ENCODE measurements at places on chromosomes 1 and 21.
A peak's percentile ranks its signal among the peaks of the same experiment; 100 is the strongest.

DNA sequence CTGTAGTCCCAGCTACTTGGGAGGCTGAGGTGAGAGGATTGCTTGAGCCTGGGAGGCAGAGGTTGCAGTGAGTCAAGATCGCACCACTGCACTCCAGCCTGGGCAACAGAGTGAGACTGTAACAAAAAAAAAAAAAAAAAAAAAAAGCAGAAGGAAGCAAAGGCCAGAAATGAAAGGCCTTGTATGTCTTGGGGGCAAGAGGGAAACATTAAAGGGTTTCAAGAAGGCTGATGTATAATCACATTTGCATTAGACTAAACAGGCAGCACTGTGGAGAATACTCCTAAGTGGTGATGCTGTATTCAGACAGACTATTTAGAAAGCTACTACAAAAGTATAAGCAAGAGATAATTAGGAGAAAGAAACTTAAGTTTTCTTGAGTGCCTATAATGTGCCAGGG lies 10.4 kb downstream of the ANP32E start:
- DNase-seq: no peak

DNA sequence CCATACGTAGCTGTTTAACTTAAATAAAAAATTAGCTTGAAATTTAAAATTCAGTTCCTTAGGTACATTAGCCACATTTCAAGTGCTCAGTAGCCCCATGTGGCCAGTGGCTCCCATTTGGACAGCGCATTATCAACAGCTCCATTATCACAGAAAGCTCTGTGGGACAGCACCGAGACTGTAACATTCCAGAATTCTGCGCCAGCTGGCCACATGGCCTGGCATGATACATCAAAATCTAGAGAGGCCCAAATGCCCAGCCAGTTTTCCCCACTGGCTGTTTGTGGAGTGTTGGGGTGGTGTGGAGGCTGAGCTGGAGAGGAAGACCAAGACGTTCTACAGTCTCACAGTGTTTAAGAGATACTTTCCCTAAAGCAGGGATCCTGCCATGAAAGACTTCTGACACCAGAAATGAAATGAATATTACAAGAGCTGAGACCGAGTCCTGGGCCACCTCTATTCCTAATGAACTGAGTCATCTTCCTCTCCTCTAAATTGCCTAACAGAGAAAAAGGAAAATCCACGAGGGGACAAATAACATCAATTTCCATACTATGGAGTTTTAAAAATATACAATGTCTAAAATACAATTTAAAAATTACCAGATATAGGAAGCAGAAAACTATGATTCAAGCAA lies 27.3 kb upstream of the ACTA1 start:
- DNase-seq: no peak

GRCh38 chr1:110227774-110228173 lies 17.7 kb downstream of the KCNC4 start:
- no peak for DNase-seq

GRCh38 chr1:99529002-99529401 lies 116.9 kb upstream of the PALMD start:
- DNase-seq: no peak

DNA sequence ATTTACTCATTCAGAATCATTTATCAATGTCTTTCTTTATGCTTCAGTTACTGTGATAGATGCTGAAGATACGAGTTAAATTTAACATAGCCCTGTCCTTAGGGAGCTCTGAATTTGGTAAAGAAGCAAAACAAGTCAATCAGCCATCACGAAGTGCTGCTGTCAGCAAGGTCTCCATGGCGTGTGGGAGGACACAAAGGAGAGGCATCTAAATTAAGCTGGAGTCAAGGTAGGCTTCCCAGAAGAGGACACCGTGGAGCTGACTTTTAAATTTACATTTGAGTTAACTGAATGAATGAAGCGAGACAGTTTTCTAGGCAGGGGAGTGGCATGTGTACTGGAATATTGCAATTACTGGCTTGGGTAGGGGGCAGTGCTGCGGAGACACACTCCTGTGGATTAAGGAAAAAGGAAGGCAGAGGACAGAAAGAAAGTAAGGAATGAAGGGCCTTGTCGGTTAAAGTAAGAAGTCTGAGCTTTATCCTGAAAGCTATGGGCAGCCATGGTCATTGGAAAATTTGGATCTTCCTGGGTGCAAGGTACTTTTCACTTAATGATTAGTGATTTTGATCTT lies 41.3 kb upstream of the C1orf87 start:
- DNase-seq: no peak

DNA sequence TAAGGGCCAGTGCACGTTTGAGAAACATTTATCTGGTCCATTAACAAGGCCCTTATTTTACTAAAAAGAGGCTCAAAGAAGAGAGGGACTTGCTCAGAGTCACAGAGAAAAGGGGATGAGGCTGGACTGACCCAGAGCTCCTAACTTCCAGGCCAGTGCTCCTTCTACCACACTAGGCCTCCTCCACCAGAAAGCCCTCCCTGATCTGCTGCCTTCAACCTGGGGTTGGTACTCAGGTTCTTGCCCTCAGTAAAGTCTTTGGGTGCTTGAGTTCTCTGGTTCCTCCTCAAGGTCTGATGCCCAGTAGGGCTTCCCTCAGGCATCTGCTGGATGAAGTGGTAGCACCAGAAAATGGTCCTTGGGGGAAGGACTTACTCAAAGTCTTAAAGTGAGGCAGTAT lies 26.0 kb downstream of the TTC39A start:
- no peak for DNase-seq

DNA sequence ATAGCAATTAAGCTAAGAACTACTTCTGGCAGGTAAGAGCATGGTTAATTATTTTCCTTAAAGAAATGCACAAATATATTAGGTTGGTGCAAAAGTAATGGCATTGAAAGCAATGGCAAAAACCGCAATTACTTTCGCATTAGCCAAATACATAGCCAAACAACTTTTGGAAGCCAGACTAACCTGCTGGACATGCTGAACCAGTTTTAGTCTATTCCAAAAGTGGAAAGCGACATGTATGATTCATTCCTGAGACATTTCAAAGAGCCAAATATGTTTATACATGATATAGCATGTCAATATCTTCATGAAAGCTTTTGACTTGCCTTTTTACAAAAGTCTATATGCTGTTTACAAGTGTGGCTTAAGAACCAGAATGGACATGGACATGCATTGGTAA lies 23.4 kb upstream of the DR1 start:
- DNase-seq: no peak

GRCh38 chr1:103144681-103145080 lies 36.4 kb upstream of the COL11A1 start:
- no peak for DNase-seq

- no peak for DNase-seq
These were observed 10.2 kb upstream of the SFN start for GRCh38 chr1:26852701-26853100.

DNA sequence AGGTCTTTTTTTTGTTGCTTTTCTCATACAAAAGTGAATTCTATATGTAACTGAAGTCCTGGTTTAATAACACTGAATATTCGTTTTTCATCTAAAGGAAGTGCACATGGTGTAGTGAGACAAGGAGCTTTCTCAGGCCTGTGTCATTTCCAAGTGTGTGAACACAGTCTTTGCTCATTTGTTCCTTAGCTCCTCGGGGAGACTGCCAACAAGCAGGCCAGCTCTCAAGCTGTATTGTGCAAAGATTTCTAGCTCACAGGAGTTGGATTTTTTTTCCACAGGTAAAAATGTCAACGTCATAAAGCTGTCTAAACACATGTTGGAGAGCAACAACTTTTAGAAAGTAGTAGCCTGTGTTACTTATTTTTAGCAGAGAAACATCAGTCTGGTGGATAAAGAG lies 87.8 kb upstream of the S1PR1 start:
- DNase-seq: peak; percentile 30

DNA sequence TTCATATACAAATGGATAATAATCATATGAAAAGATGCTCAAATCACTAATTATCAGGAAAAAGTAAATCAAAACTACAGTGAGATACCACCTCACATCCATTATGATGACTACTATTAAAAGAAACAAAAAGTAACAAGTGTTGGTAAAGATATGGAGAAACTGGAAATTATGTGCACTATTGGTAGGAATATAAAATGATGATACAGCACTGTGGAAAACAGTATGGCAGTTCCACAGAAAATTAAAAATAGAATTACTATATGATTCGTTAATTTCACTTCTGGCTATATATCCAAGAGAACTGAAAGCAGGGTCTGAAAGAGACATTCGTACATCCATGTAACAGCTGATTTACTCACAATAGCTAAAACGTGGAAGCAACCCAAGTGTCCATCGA lies 21.1 kb upstream of the ATP1A1 start:
- no peak for DNase-seq

DNA sequence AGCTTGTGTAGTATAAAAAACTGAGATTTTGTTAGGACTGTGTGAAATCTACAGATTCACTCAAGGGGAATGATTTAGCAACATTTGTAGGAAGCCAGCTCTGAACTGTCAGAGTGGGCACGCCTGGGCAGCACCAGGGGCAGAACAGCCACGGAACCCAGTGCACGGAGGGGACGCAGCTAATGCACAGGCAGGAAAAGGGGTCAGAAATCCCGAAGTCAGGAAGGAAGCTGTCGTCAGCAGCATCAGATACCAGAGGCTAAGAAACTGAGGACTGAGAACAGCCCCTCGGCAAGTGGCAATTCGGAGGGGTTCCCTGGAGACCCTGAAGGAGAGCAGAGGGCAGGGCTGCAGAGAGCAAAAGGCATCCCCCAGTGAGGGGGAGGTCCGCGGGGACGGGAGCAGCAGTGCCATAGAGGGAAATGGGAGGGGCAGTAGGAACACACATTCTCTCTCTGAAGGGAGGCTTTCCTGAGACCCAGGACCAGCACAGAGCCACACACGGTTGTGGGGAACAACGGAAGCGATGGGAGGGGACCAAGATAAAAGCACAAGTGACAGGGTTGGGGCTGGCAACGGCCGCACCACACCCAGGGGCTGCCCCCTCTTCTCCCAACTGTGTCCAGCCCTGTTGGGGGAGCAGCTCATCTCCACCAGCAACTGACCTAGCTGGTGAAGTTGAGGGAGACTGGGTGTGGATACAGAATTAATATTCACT lies 12.7 kb downstream of the UBE2J2 start:
- DNase-seq: no peak

- no peak for DNase-seq
These were observed 2.2 kb downstream of the RALGPS2 start for GRCh38 chr1:178727014-178727895.

DNA sequence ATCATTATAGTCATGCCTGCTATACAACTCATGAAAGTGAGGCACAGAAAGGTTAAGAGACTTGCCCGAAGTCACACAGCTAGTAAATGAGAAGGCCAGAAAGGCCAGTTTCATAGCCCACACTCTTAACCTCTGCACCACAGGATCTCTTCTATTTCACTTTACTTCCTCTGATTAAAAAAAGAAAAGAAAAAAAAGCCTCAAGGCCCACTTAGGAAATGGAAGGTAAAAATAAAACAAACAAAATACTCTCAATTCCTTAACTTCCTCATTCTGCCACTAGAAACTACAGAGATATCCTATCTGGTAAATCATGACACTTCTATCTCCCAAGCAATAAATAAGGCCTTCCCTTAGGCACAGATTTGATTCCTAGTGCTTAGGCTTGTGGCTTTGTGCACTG lies 7.6 kb upstream of the ENAH start:
- no peak for DNase-seq

DNA sequence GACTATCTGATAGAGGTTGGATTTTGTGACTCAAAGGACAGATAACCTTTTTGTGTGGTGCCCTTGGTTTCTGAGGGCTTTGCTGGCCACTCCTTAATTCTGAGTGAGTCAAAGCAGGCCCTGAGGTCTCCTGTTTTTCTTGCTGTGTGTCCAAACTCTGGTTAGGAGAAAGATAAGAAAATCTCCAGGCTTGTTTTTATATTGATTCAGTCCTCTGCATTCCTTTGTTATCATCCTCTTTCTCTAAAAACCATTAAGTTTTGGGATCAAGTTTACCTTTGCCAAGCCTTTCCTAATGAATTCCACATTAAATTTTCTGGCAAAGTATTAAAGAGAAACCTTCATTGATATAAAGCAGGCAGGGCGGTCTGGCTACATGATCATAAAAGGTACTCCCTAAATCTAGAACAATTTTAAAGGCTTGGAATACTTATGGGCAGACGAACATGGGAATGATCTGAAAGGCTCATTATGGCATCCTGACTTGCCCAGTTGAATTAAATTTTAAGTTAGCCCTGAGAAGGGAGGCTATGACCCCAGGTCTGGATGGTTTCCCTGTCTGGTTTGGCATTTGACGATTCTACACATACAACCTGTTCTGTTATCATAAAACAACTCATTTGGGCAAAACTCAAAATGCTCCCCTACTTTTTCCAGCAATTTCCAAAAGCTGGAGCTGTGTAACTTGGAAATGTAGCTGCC lies 20.8 kb downstream of the ZBTB8B start:
- peak; percentile 15 for DNase-seq

- DNase-seq: peak; percentile 74
These were observed 117.0 kb upstream of the ERRFI1 start for GRCh38 chr1:8142955-8143629.

- no peak for DNase-seq
These were observed 100.8 kb upstream of the KIAA1614 start for GRCh38 chr1:180811886-180812285.

DNA sequence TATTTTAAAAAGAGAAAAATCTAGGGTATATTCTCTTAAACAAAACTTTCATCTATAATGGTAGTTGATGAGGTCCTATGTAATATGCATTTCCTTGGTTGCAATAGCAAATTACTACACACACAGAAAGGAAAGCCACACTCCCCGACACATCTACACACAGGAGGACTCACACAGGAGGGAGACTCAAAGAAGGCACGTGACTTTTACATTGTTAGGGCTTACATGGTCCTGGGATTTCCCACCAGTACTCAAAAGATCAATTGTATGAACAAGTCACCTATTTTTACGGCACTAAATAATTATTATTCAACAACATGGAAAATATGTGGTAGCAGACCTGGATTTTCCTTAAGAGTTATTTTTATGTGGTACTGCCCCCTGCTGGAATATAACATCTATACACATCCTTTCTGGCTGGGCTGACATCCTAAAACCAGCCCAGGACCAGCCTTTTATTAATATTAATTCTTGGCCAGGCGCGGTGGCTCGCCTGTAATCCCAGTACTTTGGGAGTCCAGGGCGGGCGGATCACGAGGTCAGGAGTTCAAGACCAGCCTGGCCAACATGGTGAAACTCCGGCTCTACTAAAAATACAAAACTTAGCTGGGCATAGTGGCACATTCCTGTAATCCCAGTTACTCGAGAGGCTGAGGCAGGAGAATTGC lies 33.9 kb upstream of the LGALS8 start:
- DNase-seq: peak; percentile 55

GRCh38 chr1:116671072-116671760 lies 3.7 kb upstream of the IGSF3 start:
- DNase-seq: no peak

DNA sequence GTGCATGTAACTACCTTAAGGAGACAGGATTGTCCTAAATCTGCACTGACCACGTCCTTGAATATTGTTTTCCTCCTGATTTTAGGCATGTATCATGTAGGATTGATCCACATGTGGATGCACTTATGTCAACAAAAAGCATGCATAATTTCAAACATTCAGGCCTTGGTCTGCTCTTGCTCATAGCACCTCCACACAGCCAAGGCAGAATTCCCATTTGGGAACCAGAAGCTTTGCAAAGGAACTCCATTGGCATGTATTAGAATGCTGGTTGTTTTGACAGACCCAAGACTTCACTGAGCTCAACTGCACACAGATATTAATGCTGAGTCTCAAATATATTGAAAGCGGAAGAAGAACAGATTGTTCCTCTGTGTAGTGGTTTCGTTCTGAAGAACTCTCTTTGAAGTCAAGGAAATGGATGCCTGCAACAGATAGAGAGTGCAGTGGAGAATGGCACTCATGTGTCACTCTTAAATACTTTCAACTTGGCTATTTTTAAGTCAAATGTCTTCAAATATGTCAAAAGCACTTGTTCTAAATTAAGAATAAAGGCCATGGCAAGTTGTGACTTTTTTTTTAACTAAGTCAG lies 387.6 kb downstream of the LTN1 start:
- DNase-seq: no peak

All from IMR-90 (cell line).